ENCODE measurements at places on chromosomes 11 and 22. TPM values are rescaled to one million over a fixed set of nuclear protein-coding genes. Genes with fewer than 3 reads are reported as not detected.

GRCh38 chr11:92888696-92889095 lies 80.8 kb upstream of the MTNR1B start:
- H3K27me3 ChIP-seq = no peaks in the 10 kb centered on the region
- DNase-seq = no peak
- H3K27ac ChIP-seq = no peak overlapping the region
- no peaks in the 10 kb centered on the region for H3K36me3 ChIP-seq
- H3K4me1 ChIP-seq = no peaks in the 10 kb centered on the region
- no peak overlapping the region for H3K4me3 ChIP-seq

- no peak for DNase-seq
- H3K4me1 ChIP-seq = no peaks in the 10 kb centered on the region
- H3K27ac ChIP-seq = no peak overlapping the region
- H3K27me3 ChIP-seq = no peaks in the 10 kb centered on the region
Observed at GRCh38 chr11:46050003-46050461, 71.2 kb downstream of the PHF21A start.

- H3K27me3 ChIP-seq = no peaks in the 10 kb centered on the region
- H3K36me3 ChIP-seq = no peaks in the 10 kb centered on the region
- H3K27ac ChIP-seq = peak overlapping the region; percentile 49
- H3K4me1 ChIP-seq = no peaks in the 10 kb centered on the region
Observed at GRCh38 chr22:26610072-26610958, 7.5 kb downstream of the CRYBB1 start.

DNA sequence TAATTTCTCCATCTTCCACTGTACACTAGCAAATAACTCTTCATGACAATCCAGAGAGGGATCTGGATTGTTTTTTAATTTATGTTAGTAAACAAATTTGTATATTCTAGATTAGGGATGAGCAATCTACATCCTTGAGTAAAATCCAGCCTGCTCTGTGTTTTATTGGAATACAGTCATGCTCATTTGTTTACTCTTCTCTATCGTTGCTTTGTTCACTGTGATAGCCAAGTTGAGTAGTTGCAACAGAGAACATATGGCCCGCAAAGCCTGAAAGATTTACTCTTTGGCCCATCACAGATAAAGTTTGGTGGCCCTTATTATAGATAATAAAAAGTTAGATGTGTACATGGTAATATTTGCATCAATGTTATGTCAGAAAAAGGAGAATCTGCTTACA lies 6.2 kb upstream of the BLID start:
- H3K4me1 ChIP-seq = no peaks in the 10 kb centered on the region
- H3K4me3 ChIP-seq = no peak overlapping the region
- no peaks in the 10 kb centered on the region for H3K36me3 ChIP-seq
- DNase-seq = no peak

DNA sequence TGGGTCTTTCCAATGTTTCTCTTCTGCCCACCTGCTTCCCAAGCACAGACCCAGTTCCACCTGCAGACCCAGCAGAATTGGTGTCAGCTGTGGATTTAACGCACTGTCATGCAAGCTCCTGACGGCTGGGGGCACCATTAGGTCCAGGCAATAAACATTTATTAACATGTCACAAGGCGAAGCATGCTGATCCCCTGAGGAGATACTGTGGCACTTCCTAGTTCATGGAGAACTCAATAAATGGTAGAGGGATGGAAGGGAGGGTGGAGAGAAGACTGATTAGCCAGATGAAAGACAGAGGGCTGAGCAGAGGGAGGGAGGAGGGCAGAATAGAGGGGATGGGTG lies 68.3 kb upstream of the TSPAN18 start:
- no peaks in the 10 kb centered on the region for H3K36me3 ChIP-seq
- no peaks in the 10 kb centered on the region for H3K4me1 ChIP-seq
- no peak for DNase-seq
- H3K27ac ChIP-seq = no peak overlapping the region

DNA sequence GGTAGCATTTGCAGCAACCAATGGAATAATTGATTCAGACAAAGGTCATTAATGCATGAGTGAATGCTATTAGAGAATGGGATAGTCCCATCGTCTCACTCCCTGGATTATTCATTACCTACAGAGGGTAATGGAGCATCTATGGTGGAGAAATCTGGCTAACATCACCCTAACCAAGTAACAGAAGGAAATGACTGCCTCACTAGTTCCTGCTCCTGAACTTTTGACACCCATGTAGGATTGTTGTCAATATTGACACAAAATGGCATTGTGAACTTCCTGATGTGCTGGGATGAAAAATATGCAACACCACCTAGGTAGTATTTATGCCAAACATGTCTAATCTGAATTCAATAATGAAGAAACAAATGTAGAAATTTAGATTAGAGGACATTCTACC lies 44.0 kb upstream of the KIRREL3 start:
- no peaks in the 10 kb centered on the region for H3K27me3 ChIP-seq
- no peaks in the 10 kb centered on the region for H3K4me1 ChIP-seq
- no peak overlapping the region for H3K27ac ChIP-seq
- DNase-seq = no peak
- no peaks in the 10 kb centered on the region for H3K36me3 ChIP-seq

DNA sequence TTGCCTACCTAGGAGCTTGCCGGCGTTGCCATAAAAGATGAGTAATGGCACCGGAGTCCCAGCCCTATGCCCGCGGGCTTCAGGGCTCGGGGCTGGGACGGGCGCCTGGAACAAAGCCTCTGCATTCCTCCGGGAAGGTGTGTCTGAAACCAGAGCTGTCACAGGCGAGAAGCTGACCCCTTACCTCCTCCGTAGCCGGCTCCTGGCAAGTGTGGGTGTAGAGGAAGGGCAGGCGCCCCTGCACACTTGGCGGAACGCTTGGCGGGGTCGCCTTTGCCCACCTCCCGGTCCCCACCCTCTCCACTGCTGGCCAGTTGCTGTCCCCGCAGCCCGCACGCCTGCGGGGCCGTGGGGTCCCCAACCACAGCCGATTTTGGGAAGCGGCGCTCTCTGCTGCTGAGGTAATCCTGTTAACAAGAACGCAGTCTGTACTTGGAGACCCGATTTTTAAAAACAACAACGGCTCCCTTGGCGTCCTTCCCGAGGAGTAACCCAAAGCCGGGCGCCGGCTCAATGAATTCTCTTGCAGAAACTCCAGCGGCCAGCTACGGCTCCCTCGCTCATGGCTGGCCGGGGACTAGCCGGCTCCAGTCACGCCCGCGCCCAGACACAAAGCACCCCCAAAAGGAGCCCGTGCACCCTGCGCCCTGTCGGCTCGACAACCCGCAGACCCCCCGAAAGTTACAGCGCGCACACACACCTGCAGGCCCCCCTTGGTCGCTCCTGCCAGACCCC lies 89.2 kb downstream of the PLEKHA7 start:
- H3K4me3 ChIP-seq = peak overlapping the region; percentile 55
- peak; percentile 89 for DNase-seq
- no peaks in the 10 kb centered on the region for H3K36me3 ChIP-seq
- H3K27ac ChIP-seq = no peak overlapping the region
- no peaks in the 10 kb centered on the region for H3K27me3 ChIP-seq

- peaks cover 6% of the 10 kb centered on the region for H3K4me1 ChIP-seq
- no peak overlapping the region for H3K27ac ChIP-seq
- H3K4me3 ChIP-seq = no peak overlapping the region
- no peaks in the 10 kb centered on the region for H3K27me3 ChIP-seq
Observed at GRCh38 chr11:10670099-10670498, 23.5 kb downstream of the IRAG1 start.

DNA sequence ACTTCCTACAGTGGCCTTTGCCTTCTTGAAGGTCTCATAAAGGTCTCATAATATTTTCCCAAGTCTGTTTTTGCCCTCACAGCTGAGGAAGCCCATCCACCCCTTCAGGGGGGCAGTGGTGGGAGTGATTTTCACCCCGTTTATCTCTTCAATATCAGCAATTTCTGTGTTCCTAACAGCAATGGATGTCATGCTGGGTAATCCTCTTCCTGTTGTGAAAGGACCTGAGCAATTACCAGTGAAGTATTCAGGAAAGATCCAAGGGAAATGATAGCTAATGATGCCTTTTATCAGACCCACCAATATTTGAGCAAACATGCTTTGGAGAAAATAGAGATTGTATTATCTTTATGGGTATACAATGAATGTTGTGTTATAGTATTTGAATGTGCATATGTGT lies 226.9 kb downstream of the INSC start:
- H3K27me3 ChIP-seq = no peaks in the 10 kb centered on the region
- H3K4me3 ChIP-seq = no peak overlapping the region
- H3K36me3 ChIP-seq = no peaks in the 10 kb centered on the region

- peak; percentile 25 for DNase-seq
- H3K27me3 ChIP-seq = no peaks in the 10 kb centered on the region
- H3K4me1 ChIP-seq = no peaks in the 10 kb centered on the region
- no peak overlapping the region for H3K4me3 ChIP-seq
Observed at GRCh38 chr11:63478896-63479295, 12.1 kb downstream of the PLAAT5 start.

GRCh38 chr11:955154-956063 lies 29.7 kb downstream of the AP2A2 start:
- no peak for DNase-seq
- peaks cover 36% of the 10 kb centered on the region for H3K4me1 ChIP-seq
- no peak overlapping the region for H3K4me3 ChIP-seq
- H3K36me3 ChIP-seq = no peaks in the 10 kb centered on the region
- no peak overlapping the region for H3K27ac ChIP-seq

DNA sequence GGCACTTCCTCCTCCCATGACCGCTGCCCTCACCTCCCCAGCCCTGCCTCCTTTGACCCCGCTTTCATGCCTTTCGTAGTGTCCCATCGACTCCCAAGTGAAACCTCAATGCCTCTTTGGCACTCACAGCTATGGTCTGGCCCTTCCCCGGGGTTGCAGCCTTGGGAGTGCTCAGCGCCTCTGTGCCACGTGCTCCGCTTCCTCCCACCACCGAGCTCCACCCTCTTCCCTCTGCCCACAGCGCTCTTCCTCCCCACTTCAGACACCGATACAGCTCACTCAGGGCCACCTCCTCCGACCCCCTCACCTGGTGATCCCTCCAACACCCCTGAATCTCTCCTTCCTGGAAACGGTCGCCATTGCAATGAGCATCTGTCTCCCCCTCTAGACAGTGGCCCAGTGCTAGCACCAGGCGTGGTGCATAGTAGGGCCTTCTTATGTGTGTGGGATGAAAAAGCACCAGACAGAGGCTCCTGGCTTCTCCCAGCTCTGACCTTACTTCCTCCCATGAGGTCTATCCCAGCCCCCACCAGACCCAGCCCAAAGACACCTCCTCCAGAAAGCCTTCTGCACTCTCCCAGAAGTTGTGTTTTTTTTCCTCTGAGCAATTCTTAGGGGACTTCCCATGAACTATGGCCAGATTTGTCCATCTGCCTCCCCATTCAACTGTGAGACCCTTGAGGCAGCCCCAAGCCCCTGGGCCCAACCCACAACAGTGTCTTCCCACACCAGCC lies 16.4 kb upstream of the SCGB1A1 start:
- DNase-seq = no peak
- H3K4me3 ChIP-seq = no peak overlapping the region
- H3K36me3 ChIP-seq = no peaks in the 10 kb centered on the region
- H3K27ac ChIP-seq = peak overlapping the region; percentile 80

- H3K4me3 ChIP-seq = no peak overlapping the region
- H3K4me1 ChIP-seq = no peaks in the 10 kb centered on the region
- no peak for DNase-seq
- H3K36me3 ChIP-seq = no peaks in the 10 kb centered on the region
Observed at GRCh38 chr11:31092638-31093037, 276.9 kb downstream of the DCDC1 start.

GRCh38 chr11:80424012-80424695 lies 983.3 kb upstream of the TENM4 start:
- H3K4me1 ChIP-seq = no peaks in the 10 kb centered on the region
- no peak for DNase-seq
- H3K27me3 ChIP-seq = no peaks in the 10 kb centered on the region
- no peak overlapping the region for H3K27ac ChIP-seq

- DNase-seq = no peak
- H3K4me3 ChIP-seq = no peak overlapping the region
- no peaks in the 10 kb centered on the region for H3K4me1 ChIP-seq
- H3K36me3 ChIP-seq = no peaks in the 10 kb centered on the region
- no peak overlapping the region for H3K27ac ChIP-seq
- H3K27me3 ChIP-seq = no peaks in the 10 kb centered on the region
Observed at GRCh38 chr22:28398981-28399380, 280.7 kb downstream of the TTC28 start.

- H3K4me1 ChIP-seq = peaks cover 32% of the 10 kb centered on the region
- peaks cover 28% of the 10 kb centered on the region for H3K36me3 ChIP-seq
- H3K27me3 ChIP-seq = no peaks in the 10 kb centered on the region
- DNase-seq = peak; percentile 42
Observed at GRCh38 chr11:116853461-116854073, 16.1 kb upstream of the APOA1 start.

DNA sequence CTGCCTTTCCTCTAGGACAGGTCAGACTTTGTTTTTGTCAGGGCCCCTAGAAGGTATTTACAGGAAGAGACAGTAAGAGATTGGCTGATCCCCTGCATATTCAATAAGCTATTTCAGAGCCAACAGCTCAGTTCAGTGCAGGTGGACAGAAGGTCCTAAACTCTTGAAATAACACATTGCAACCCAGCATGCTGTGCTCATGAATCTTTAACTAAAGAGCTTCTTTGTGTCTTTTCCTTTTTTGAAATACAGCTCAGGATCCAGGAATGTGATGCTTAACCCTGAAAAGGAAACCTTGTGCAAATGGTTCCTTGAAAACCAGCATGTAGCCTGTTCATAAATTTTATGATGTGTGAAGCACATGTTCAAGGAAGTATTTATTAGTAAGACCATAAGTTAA lies 43.9 kb downstream of the BBOX1 start:
- no peak overlapping the region for H3K27ac ChIP-seq
- no peak overlapping the region for H3K4me3 ChIP-seq
- no peaks in the 10 kb centered on the region for H3K27me3 ChIP-seq

DNA sequence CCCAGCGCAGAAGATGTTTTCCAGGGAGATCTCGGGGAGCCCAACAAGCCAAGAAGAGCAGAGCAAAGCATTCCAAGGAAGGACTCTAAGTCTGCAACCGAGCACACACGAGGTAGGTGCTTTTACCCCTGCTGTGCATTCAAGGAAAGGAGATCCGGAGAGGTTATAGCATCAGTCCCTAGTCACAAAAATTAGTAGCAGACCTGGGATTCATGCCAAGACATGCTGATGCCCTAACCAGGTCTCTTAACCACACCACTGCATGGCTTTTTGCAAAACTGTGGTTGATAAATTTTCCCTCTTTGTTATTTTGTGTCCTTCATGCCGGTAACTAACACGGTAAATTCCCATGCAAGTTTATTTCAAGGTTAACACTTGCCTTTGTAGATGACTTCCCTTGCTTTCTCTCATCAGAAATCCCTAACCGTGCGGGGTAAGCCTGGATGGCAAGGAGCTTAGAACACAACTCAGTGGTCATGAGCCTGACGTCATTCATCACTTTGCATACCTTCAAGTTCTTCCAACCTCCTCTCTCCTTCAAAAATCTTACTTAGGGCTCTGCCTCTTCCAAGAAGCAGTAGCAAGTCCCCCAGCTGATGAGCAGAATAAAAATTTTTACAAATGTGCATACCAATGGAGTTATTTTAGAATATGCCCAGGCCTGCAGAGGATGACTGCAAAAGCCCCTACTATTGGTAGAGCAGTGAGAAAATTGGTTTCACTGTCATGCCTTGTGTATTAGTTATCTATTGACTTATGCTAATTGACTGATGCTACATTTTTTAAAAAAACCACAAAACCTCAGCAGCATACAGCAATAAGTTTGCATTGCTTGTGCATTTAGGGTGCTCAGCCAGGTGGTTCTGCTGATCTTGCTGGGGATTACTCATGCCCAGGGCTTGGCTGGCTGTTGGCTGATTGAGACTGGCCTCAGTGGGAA lies 465.1 kb downstream of the MN1 start:
- no peak for DNase-seq
- H3K4me3 ChIP-seq = no peak overlapping the region
- H3K27me3 ChIP-seq = no peaks in the 10 kb centered on the region
- no peaks in the 10 kb centered on the region for H3K4me1 ChIP-seq
- no peaks in the 10 kb centered on the region for H3K36me3 ChIP-seq

The LRRC55 gene
- 0.13 TPM for total RNA-seq

The TSSC4 gene
- 40.2 TPM for total RNA-seq

The RIMBP3B gene
- total RNA-seq = not detected

The SERPING1 gene
- 158 TPM for total RNA-seq

The MAP6 gene
- 5.0 TPM for total RNA-seq

The TRPM5 gene
- 24.2 TPM for total RNA-seq

The DRICH1 gene
- 1.1 TPM for total RNA-seq
